Naive B cell (primary cell): ENCODE measurements at places on chromosomes 11 and 22. TPM values are rescaled to one million over a fixed set of nuclear protein-coding genes. Genes with fewer than 3 reads are reported as not detected.

Gene AGBL2
- polyA plus RNA-seq, result 14.6 TPM

Gene GNG3
- polyA plus RNA-seq, result 16.4 TPM

Gene HTR3B
- not detected for polyA plus RNA-seq

DNA sequence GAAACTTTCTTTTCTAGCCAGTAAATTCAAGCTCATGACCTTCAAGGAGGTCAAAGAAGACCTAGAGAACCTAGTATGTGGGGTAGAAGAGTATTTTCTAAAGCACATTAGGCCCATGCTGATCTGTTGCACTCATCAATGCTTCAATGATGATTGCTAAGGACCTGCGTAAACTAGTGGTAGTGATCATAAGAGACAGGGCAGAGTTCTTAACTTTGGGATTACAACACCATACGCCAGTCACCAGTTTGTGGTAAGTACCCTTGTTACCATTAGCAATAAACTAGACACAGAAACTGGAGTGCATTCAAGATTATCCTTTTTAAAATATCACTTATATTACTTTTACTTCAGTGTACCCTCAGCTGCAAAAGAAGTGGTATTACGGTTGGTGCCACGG is 490.3 kb downstream of the BUD13 start:
- no peaks in the 10 kb centered on the region for H3K27me3 ChIP-seq
- no peak overlapping the region for H3K4me3 ChIP-seq
- H3K27ac ChIP-seq, result no peak overlapping the region
- DNase-seq, result no peak
- no peaks in the 10 kb centered on the region for H3K36me3 ChIP-seq

GRCh38 chr11:74437441-74438042 is 29.8 kb downstream of the KCNE3 start:
- H3K27me3 ChIP-seq, result peaks cover 4% of the 10 kb centered on the region
- no peak overlapping the region for H3K4me3 ChIP-seq
- DNase-seq, result no peak
- no peaks in the 10 kb centered on the region for H3K4me1 ChIP-seq

- H3K4me3 ChIP-seq, result no peak overlapping the region
- no peaks in the 10 kb centered on the region for H3K36me3 ChIP-seq
- DNase-seq, result no peak
Observed at GRCh38 chr11:44167046-44167445, 71.6 kb downstream of the EXT2 start.

Gene DCHS1
- 0.44 TPM for polyA plus RNA-seq

- peaks cover 3% of the 10 kb centered on the region for H3K4me1 ChIP-seq
- no peak overlapping the region for H3K4me3 ChIP-seq
- peaks cover 21% of the 10 kb centered on the region for H3K27me3 ChIP-seq
- no peak for DNase-seq
Observed at GRCh38 chr11:57373146-57373545, 7.8 kb downstream of the PRG3 start.

GRCh38 chr11:842370-843002 is at the start of the genes POLR2L and TSPAN4:
POLR2L (minus strand) TSS chr11:842529; CDS start chr11:842508, 21 bp downstream.
TSPAN4 (plus strand) TSS chr11:842852; CDS start chr11:850305, 7,453 bp downstream.
- H3K4me1 ChIP-seq, result peaks cover 30% of the 10 kb centered on the region
- DNase-seq, result peak; percentile 89
- no peaks in the 10 kb centered on the region for H3K27me3 ChIP-seq
- H3K4me3 ChIP-seq, result peak within 1 kb of the TSS; percentile 87

Gene CALCB
- not detected for polyA plus RNA-seq

Gene GRIK4
- 0.18 TPM for polyA plus RNA-seq

DNA sequence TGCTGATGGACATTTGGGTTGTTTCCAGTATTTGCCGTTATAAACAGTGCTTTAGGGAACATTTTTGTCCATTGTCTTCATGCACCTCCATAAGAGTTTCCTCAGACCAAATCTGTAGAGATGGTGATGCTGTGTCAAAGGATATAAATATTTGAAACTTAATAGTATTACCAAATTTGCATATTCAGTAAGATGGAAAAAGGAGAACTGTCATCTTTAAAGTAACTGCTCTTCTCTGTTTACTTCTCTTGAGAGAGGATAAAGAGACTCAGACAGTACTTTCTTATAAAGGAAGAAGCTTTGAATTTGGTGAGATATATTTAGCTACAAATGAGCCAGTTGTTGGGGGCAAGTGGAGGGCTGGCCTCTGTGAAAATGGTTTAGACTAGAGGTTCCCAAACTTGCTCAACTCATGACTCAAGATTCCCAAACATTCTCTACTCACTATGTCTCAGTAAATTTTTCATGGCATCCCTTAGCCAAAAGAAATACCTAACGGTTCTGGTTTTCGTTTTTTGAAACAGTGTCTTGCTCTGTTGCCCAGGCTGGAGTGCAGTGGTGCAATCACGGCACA is 26.2 kb downstream of the SHISA8 start:
- H3K27ac ChIP-seq, result peak overlapping the region; percentile 84
- no peak for DNase-seq
- H3K4me3 ChIP-seq, result peak overlapping the region; percentile 72
- H3K4me1 ChIP-seq, result peaks cover 48% of the 10 kb centered on the region

- no peak overlapping the region for H3K4me3 ChIP-seq
- peaks cover 7% of the 10 kb centered on the region for H3K27me3 ChIP-seq
- no peak overlapping the region for H3K27ac ChIP-seq
- no peaks in the 10 kb centered on the region for H3K4me1 ChIP-seq
Observed at GRCh38 chr11:31199378-31199777, 170.2 kb downstream of the DCDC1 start.

Gene OR8D4
- polyA plus RNA-seq, result not detected

GRCh38 chr11:31943056-31943780 is 132.1 kb upstream of the PAX6 start:
- H3K4me1 ChIP-seq, result no peaks in the 10 kb centered on the region
- H3K27me3 ChIP-seq, result peaks cover 40% of the 10 kb centered on the region
- H3K36me3 ChIP-seq, result no peaks in the 10 kb centered on the region
- H3K27ac ChIP-seq, result no peak overlapping the region
- no peak overlapping the region for H3K4me3 ChIP-seq

Gene DCDC1
- polyA plus RNA-seq, result not detected

GRCh38 chr22:41753984-41754383 is 46.5 kb upstream of the CCDC134 start:
- no peak overlapping the region for H3K4me3 ChIP-seq
- no peak overlapping the region for H3K27ac ChIP-seq
- DNase-seq, result no peak
- peaks cover 7% of the 10 kb centered on the region for H3K4me1 ChIP-seq
- no peaks in the 10 kb centered on the region for H3K27me3 ChIP-seq

- peaks cover 23% of the 10 kb centered on the region for H3K36me3 ChIP-seq
- H3K4me1 ChIP-seq, result peaks cover 50% of the 10 kb centered on the region
- no peaks in the 10 kb centered on the region for H3K27me3 ChIP-seq
- peak within 1 kb of the TSS; percentile 100 for H3K4me3 ChIP-seq
- H3K27ac ChIP-seq, result peak within 1 kb of the TSS; percentile 98
Observed at GRCh38 chr11:72814286-72815109, at the start of gene ATG16L2. ATG16L2 (plus strand) TSS chr11:72814411; CDS start chr11:72814446, 35 bp downstream.

GRCh38 chr11:37449146-37449545 is 851.1 kb upstream of the RAG2 start:
- DNase-seq, result no peak
- no peaks in the 10 kb centered on the region for H3K4me1 ChIP-seq
- no peaks in the 10 kb centered on the region for H3K27me3 ChIP-seq
- H3K4me3 ChIP-seq, result no peak overlapping the region

- peak; percentile 33 for DNase-seq
- peaks cover 52% of the 10 kb centered on the region for H3K27me3 ChIP-seq
- H3K4me1 ChIP-seq, result peaks cover 13% of the 10 kb centered on the region
- peak overlapping the region; percentile 44 for H3K27ac ChIP-seq
- H3K36me3 ChIP-seq, result no peaks in the 10 kb centered on the region
- no peak overlapping the region for H3K4me3 ChIP-seq
Observed at GRCh38 chr11:76807206-76807875, 24.2 kb downstream of the TSKU start.

DNA sequence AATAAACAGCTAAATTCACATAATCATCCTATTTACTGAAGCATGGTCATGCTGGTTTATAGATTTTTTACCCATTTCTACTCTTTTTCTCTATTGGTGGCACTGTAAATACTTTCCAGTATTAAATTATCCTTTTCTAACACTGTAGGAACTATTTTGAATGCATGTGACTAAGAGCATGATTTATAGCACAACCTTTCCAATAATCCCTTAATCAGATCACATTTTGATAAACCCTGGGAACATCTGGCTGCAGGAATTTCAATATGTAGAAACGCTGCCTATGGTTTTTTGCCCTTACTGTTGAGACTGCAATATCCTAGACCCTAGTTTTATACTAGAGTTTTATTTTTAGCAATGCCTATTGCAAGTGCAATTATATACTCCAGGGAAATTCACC is 10.7 kb downstream of the RAG1 start:
- peaks cover 20% of the 10 kb centered on the region for H3K27me3 ChIP-seq
- H3K27ac ChIP-seq, result no peak overlapping the region
- peaks cover 8% of the 10 kb centered on the region for H3K4me1 ChIP-seq
- no peak for DNase-seq

DNA sequence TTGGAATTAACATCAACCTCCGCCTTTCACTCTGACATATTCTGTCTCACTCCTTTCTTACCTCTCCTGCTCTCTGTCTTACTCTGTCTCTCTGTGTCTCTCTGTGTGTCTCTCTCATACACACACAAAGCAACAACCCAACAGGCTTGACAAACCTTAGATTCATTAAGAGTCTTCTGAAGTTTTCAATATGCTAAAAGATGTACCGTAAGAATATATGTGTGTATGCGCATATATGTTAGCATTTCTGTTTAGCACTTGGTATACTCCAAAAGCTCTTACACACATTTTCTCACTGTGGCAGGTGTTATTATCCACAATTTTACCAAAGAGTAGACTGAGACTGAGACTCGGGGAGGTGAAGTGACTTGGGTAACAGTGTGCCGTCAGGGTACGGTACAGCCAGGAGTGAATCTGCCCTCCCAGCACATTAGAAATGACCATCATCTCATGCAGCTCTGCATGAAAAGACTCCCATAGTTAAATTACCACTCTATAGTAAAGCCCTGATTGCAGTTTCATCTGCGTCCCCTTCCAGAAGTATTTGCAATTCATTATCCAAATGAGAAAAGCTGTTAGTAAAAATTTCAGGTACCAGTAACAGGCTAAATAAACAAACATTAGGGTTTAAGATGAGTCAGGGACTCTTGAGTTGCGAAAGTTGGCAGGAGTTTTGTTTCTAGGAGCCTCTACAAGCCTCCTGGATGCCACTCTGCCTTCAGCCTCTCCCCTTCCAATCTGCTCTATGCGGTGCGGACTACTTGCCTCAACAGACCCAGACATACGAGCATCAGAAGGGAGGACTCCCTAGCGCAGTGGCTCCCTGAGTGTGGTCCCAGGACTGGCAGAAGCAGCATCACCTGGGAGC is 195.2 kb upstream of the TMEM45B start:
- H3K36me3 ChIP-seq, result no peaks in the 10 kb centered on the region
- H3K27ac ChIP-seq, result no peak overlapping the region
- no peak for DNase-seq
- H3K27me3 ChIP-seq, result peaks cover 31% of the 10 kb centered on the region
- no peak overlapping the region for H3K4me3 ChIP-seq
- H3K4me1 ChIP-seq, result no peaks in the 10 kb centered on the region

Gene MMP13
- not detected for polyA plus RNA-seq

Gene APOA4
- polyA plus RNA-seq, result not detected

GRCh38 chr11:71156301-71156700 is 96.1 kb downstream of the SHANK2 start:
- DNase-seq, result no peak
- no peak overlapping the region for H3K4me3 ChIP-seq
- H3K27ac ChIP-seq, result no peak overlapping the region
- H3K4me1 ChIP-seq, result no peaks in the 10 kb centered on the region
